ENCODE measurements at places on chromosomes 2 and 18.

DNA sequence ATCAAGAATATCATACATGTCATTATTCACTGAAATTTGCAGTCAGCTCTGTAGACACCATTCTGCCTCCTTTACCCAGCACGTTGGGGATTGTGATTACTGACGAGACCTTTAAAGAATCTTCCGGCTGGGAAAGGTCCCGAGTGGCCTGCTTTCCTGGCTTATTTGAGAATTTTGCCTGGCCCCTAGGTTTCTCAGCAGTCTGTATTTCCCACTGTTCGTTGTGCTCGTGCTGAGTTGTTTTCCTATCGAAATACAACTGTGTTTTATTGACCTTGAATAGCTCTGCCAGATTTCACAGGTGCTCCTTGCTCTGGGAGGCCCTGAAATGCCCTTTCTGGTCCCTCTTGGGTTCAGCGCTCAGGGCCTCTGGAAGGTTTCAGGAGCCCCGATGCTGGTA lies 94.9 kb downstream of the AGAP1 start:
- no peak for DNase-seq

DNA sequence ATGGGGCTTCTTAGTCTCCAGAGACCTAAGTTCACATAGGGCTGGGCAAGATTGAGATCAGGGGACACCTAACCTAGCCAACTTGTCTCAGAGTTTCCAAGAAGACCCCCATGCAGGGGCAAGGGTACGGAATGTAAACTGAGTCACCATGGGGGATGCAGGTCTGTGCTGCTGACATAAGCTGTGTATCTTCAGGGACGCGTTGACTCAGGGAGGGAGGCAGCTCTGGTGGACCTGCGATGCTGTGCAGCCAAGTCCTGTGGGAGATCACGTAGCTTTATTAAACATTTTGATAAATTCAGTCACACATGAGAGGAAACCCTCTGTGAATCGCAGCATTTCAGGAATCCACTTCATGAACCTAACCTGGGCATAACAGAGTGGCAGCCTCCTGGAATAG lies 216.0 kb downstream of the ANKRD30B start:
- no peak for DNase-seq

- DNase-seq = no peak
Measured at GRCh38 chr2:2873450-2873811, 504.2 kb downstream of the EIPR1 start.

DNA sequence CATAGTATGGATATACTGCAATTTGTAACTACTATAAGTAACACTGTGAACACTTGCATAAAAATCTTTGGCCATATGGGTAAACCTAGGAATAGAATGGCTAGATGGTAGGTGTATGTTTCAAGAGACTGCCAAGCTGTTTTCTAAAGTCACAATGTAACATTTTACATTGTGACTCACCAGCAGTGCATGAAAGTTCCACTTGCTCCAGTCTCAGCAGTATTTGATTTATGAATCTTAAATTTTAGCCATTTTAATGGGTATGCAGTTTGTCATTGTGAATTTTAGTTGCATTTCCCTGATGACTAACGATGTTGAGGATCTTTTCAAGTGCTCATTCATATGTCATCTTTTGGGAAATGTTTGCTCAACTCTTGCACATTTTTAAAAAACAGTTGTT lies 86.1 kb downstream of the FARSB start:
- no peak for DNase-seq

GRCh38 chr18:8507361-8507760 lies 101.9 kb upstream of the RAB12 start:
- DNase-seq = no peak

GRCh38 chr2:235694721-235695601 lies 201.1 kb downstream of the AGAP1 start:
- DNase-seq = no peak

GRCh38 chr2:199019898-199020507 lies 437.7 kb downstream of the SATB2 start:
- DNase-seq = peak; percentile 5

DNA sequence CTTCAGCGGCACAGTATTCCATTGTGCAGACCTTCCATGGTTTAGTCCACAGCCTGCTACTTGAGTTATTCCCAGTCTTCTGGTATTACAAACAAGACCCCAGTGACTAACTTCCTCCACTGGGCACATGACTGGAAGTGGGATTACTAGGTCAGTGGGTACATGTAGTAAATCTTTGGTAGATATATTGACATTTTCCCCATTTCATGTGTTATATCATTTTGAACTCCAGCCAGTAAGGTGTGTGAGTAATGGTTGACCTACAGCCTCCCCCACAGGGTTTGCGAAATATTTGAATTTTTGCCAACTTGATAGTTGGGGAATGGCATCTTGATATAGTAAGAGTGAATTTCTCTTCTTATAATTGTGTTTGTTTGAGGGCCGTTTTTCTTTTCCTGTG lies 58.8 kb downstream of the RNF144A start:
- no peak for DNase-seq

DNA sequence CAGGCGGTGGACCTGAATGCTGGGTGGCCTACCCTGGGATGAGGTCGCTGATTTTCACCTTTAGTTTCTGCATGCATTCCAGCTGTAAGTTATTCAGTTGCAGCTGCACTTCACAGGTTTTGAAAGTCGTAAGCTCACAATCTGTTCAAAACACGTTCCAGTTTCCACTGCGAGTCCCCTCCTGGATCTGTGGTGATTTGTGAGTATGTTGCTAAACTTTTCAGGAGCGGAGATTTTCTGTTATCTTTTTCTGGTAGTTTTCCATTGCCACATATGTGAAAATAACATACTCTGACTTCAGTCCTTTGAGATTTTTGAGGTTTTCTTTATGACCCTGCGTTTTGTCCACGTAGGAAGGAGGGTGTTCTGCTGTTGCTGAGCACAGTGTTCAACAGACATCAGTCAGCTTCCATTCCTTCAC lies 102.1 kb downstream of the SNTG2 start:
- DNase-seq = no peak

GRCh38 chr18:68660354-68661183 lies 54.3 kb downstream of the TMX3 start:
- DNase-seq = peak; percentile 14

- peak; percentile 54 for DNase-seq
Measured at GRCh38 chr18:61502472-61502871, 169.2 kb downstream of the CDH20 start.

All from frontal cortex (tissue), 4 donors.